ENCODE measurements at places on chromosomes 2 and 18.

GRCh38 chr2:236967499-236967783 lies 118.2 kb upstream of the COPS8 start:
- no peak for DNase-seq
- no peaks in the 10 kb centered on the region for H3K36me3 ChIP-seq
- H3K27me3 ChIP-seq: no peaks in the 10 kb centered on the region
- no peak overlapping the region for H3K27ac ChIP-seq
- H3K4me1 ChIP-seq: peaks cover 41% of the 10 kb centered on the region

GRCh38 chr2:70961648-70961994 lies 16.8 kb upstream of the ANKRD53 start:
- no peak overlapping the region for H3K27ac ChIP-seq
- H3K4me1 ChIP-seq: peaks cover 6% of the 10 kb centered on the region
- peaks cover 21% of the 10 kb centered on the region for H3K27me3 ChIP-seq
- no peaks in the 10 kb centered on the region for H3K36me3 ChIP-seq

GRCh38 chr2:43894743-43895142 lies 56.0 kb downstream of the ABCG8 start:
- no peak overlapping the region for H3K27ac ChIP-seq
- no peak overlapping the region for H3K4me3 ChIP-seq
- no peaks in the 10 kb centered on the region for H3K4me1 ChIP-seq
- no peak for DNase-seq
- no peaks in the 10 kb centered on the region for H3K27me3 ChIP-seq
- peaks cover 85% of the 10 kb centered on the region for H3K36me3 ChIP-seq

DNA sequence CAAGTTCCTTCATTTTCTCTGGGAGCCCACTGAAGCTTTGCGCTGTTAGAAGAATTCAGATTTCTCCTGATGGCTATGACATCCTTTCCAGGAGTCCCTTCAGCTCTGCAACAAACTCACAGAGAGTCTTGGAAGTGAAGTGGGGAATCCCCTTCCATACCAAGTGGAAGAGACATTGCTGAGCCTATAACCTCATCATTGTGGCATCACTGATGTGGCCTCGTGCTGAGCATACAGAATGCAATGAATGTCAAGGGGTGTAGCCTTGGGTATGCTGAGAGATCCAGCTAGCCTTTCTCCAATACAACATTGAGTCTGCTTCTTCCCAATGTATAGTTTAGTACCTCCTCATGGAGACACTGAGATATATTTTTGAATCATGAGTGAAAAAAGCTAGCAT lies 311.1 kb upstream of the RAB12 start:
- no peak overlapping the region for H3K4me3 ChIP-seq
- no peaks in the 10 kb centered on the region for H3K36me3 ChIP-seq

GRCh38 chr2:6626401-6627012 lies 239.2 kb downstream of the CMPK2 start:
- no peaks in the 10 kb centered on the region for H3K4me1 ChIP-seq
- H3K27me3 ChIP-seq: no peaks in the 10 kb centered on the region
- DNase-seq: no peak
- no peak overlapping the region for H3K4me3 ChIP-seq
- H3K36me3 ChIP-seq: no peaks in the 10 kb centered on the region

GRCh38 chr2:209619782-209620181 lies 151.8 kb upstream of the UNC80 start:
- H3K27me3 ChIP-seq: no peaks in the 10 kb centered on the region
- H3K27ac ChIP-seq: no peak overlapping the region
- H3K4me1 ChIP-seq: no peaks in the 10 kb centered on the region
- no peak for DNase-seq
- no peak overlapping the region for H3K4me3 ChIP-seq

GRCh38 chr2:205657579-205657978 lies 24.7 kb upstream of the NRP2 start:
- H3K4me1 ChIP-seq: peaks cover 32% of the 10 kb centered on the region
- H3K4me3 ChIP-seq: no peak overlapping the region
- H3K27ac ChIP-seq: no peak overlapping the region

- H3K27me3 ChIP-seq: no peaks in the 10 kb centered on the region
- no peak overlapping the region for H3K27ac ChIP-seq
- H3K36me3 ChIP-seq: no peaks in the 10 kb centered on the region
Observed at GRCh38 chr18:76837071-76837470, 14.7 kb downstream of the ZNF236 start.

- no peaks in the 10 kb centered on the region for H3K4me1 ChIP-seq
- H3K27me3 ChIP-seq: no peaks in the 10 kb centered on the region
- no peak for DNase-seq
- H3K27ac ChIP-seq: no peak overlapping the region
- no peaks in the 10 kb centered on the region for H3K36me3 ChIP-seq
Observed at GRCh38 chr2:47321411-47322031, 81.4 kb upstream of the MSH2 start.

DNA sequence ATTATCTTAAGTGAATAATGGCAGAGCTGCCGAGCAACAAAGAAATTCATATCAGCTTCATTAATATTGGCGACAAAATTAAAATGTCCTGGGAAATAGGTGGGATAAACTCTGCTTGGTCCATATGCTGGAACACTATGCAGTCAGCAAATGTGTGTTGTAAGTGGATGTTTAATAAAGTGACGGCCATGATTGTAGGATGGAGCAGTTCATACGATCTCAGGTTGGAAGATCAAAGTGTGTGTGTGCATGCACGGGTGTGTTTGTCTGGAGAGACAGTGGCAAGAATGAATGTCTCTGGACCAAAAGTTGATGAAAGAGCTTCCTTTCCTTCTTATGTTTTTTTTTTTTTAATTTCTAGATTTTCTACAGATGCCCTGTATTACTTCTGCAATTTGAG lies 14.8 kb downstream of the TWIST2 start:
- no peak for DNase-seq
- H3K36me3 ChIP-seq: no peaks in the 10 kb centered on the region
- H3K4me1 ChIP-seq: peaks cover 6% of the 10 kb centered on the region
- H3K4me3 ChIP-seq: no peak overlapping the region
- H3K27ac ChIP-seq: no peak overlapping the region

DNA sequence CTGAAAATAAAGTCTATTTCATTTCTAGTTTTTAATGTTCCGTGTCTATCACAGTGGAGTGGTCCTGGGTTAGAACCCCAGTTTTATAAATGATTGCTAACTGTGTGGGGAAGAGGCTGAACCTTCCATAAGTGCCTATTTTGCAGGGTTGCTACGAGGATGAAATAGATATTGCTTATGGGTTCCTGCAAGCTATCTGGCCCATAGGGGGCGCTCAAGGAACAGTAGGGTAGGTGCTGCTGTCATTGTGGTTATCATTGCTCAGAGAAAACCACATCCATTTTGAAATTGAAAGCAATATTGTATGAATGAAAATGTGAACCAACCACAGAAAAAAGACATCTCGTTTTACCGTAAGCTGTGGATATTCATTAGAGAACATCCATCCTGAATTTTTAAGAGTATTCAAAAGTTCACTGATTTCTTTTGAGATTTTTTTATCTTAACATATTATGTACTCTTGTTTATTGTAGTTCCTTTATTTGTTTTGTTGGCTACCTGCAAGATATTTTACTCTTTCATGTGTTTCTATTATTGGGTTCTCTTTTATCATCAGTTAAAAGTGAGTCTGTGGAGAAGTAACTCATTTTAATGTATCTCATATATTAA lies 261.6 kb downstream of the NAPG start:
- H3K36me3 ChIP-seq: no peaks in the 10 kb centered on the region
- no peak overlapping the region for H3K4me3 ChIP-seq
- peaks cover 4% of the 10 kb centered on the region for H3K4me1 ChIP-seq
- DNase-seq: peak; percentile 89
- H3K27ac ChIP-seq: no peak overlapping the region

- no peak for DNase-seq
- no peaks in the 10 kb centered on the region for H3K36me3 ChIP-seq
- H3K4me3 ChIP-seq: no peak overlapping the region
- H3K27me3 ChIP-seq: peaks cover 1% of the 10 kb centered on the region
- H3K27ac ChIP-seq: no peak overlapping the region
Observed at GRCh38 chr2:107086497-107086896, 200.5 kb upstream of the ST6GAL2 start.

DNA sequence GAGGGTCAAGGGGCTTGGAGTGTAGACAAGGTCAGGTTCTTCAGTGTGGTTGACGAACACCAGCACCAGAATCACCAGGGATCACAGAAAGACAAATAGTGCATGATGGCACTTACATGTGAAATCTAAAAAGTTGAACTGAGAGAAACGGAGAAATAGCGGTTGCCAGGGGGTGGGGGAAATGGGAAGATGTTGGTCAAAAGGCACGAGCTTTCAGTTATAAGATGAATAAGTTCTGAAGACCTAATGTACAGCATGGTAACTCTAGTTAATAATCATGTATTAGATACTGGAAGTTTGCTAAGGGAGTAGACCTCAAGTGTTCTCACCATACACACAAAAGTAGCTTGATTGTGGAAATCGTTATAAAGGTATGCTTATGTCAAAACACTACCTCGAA lies 43.7 kb upstream of the DARS1 start:
- no peak overlapping the region for H3K27ac ChIP-seq
- peaks cover 4% of the 10 kb centered on the region for H3K4me1 ChIP-seq
- H3K36me3 ChIP-seq: no peaks in the 10 kb centered on the region
- no peak for DNase-seq
- H3K27me3 ChIP-seq: no peaks in the 10 kb centered on the region
- H3K4me3 ChIP-seq: no peak overlapping the region

DNA sequence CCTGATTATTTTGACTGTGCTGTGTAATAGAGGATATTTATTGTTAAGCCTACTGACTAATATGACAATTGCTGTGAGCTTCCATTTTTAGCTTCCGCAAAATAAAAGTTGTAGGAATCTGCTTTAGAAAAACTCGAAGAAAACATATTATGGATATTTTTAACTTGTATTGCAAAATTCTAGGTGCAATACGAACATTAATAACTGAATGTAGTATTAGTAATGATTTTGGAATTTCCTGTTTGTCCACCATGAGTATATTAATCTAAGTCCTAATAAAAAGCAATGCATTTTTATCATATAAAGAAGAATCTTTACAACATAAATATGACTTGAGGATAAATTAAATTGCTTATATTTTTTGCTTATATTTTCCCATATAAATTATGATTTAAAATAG lies 2.4 kb upstream of the DSC3 start:
- DNase-seq: no peak
- H3K27ac ChIP-seq: no peak overlapping the region
- H3K4me3 ChIP-seq: no peak overlapping the region
- H3K27me3 ChIP-seq: peaks cover 44% of the 10 kb centered on the region
- peaks cover 8% of the 10 kb centered on the region for H3K4me1 ChIP-seq

GRCh38 chr2:149629026-149629425 lies 41.5 kb upstream of the MMADHC start:
- no peaks in the 10 kb centered on the region for H3K4me1 ChIP-seq
- peaks cover 11% of the 10 kb centered on the region for H3K27me3 ChIP-seq
- no peak overlapping the region for H3K4me3 ChIP-seq
- no peak overlapping the region for H3K27ac ChIP-seq
- H3K36me3 ChIP-seq: no peaks in the 10 kb centered on the region

GRCh38 chr2:179749210-179749609 lies 112.2 kb downstream of the ZNF385B start:
- H3K4me3 ChIP-seq: no peak overlapping the region
- no peaks in the 10 kb centered on the region for H3K36me3 ChIP-seq
- H3K4me1 ChIP-seq: no peaks in the 10 kb centered on the region
- DNase-seq: no peak
- peaks cover 3% of the 10 kb centered on the region for H3K27me3 ChIP-seq

DNA sequence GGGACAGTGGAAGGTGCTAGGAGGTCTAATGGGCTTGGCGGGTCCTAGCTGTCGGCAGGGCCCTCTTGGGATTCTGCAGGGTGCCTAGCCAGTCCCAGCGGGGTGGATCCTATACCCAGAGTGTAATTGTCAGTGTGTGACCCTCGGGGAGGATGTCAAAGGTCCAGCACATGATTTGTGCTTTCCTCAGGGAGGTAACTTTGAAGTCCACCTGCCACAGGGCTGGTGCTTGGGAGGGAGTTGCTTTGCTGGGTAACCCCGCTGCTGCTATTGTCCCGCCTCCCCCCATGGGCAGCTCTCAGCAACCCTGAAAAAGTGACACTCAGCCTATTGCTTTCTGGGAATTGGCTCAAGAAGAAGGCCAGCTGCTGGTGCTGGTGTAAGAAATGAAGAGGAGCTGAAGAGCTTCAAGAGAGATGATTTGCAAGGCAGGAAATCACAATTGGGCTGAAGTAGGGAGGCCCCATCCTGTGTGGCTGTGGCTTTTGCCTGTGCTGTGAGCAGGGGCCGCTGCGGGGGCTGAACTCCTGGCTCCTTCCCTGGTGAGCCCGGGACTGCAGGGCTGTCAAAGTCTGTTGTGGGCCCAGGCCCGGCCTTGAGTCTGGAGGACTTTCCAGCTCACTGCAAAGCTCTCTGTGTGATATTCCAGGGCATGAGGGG lies 36.4 kb downstream of the EMILIN2 start:
- H3K27ac ChIP-seq: peak overlapping the region; percentile 78
- peak; percentile 61 for DNase-seq
- no peaks in the 10 kb centered on the region for H3K27me3 ChIP-seq
- peaks cover 7% of the 10 kb centered on the region for H3K36me3 ChIP-seq
- H3K4me1 ChIP-seq: peaks cover 24% of the 10 kb centered on the region
- peak overlapping the region; percentile 21 for H3K4me3 ChIP-seq

- H3K27me3 ChIP-seq: no peaks in the 10 kb centered on the region
- peak; percentile 65 for DNase-seq
Observed at GRCh38 chr2:121746071-121746578, 9.3 kb upstream of the TSN start.

- no peak overlapping the region for H3K4me3 ChIP-seq
- H3K36me3 ChIP-seq: no peaks in the 10 kb centered on the region
- peaks cover 4% of the 10 kb centered on the region for H3K27me3 ChIP-seq
- DNase-seq: no peak
Observed at GRCh38 chr2:170185319-170185718, 7.4 kb downstream of the MYO3B start.

DNA sequence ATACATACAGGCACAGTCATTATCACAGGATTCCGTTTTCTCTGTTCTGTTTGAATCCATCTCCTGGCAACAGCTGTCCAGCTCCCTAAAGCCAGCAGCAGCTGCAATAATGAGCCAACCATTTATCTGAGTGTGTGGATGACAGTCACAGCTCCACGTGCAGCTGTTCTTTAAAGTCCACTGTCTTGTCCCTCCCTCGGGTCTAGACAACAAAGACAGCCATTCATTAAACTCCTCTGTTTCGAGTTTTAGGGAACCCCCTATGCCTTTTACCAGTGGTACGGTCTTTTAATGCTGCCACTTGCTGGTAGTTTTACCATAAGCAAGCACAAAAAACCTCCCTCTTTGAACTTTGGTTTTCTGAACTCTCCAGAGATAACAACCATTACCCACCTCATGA lies 16.0 kb upstream of the MSGN1 start:
- peaks cover 7% of the 10 kb centered on the region for H3K4me1 ChIP-seq
- H3K27ac ChIP-seq: no peak overlapping the region
- no peak for DNase-seq

GRCh38 chr2:172972005-172972619 lies 103.5 kb upstream of the MAP3K20 start:
- H3K36me3 ChIP-seq: no peaks in the 10 kb centered on the region
- peaks cover 7% of the 10 kb centered on the region for H3K27me3 ChIP-seq
- DNase-seq: peak; percentile 55
- no peak overlapping the region for H3K27ac ChIP-seq

DNA sequence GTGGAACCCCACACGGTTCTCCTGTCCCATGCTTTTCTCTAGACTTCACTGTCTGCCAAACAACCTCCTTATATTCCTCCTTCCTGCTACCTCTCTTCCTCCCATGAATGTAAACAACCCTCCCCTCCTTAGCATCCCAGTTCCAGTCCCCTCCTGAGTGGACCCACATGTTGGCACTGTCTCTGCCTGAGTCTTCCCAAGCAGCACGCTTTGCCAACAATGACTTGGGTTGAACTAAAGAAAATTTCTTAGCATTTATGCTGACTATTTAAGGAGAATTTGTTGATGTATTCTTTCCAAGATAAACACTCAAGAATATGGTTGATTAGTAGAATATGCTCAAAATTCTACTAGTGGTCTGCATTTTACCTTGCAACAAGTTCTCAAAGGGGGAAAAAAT lies 338.0 kb downstream of the TNS1 start:
- H3K36me3 ChIP-seq: no peaks in the 10 kb centered on the region
- no peak overlapping the region for H3K27ac ChIP-seq
- DNase-seq: no peak
- no peak overlapping the region for H3K4me3 ChIP-seq

Data from activated naive CD8-positive, alpha-beta T cell treated with anti-CD3 and anti-CD28 coated beads, Interleukin-2, amount 50 U/mL, for 24 hours (primary cell).